Stimulated activated CD8-positive, alpha-beta memory T cell treated with anti-CD3 and anti-CD28 coated beads, Interleukin-2, amount 100 ng/mL, for 1 hour (primary cell): ENCODE measurements at places on chromosomes 2 and 18.

DNA sequence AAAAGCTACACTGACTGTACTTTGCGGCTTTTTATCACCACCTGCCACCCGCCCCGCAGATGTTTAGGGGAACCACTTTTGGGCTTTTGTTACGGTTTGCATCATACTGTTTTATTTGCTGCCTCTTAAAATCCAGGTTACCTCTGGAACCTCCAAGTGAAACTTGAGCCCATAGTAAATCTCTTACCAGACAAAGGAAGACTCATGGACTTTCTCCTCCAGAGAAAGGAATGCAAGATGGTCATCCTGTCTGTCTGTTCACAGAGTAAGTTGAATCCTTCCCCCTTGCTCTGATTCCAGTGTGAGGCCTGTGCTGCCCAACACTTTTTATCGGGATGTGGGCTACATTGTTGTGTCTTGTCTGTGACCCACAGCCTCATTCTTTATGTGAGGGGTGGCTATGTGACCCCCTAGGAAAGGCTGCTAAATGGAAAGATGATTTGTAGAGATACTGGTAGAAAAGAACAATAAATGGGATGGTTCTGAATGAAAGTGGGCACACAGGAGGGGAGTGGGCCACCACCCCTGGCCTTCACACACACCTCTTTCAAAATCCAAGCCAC is 23.3 kb downstream of the RMC1 start:
- no peak for DNase-seq

DNA sequence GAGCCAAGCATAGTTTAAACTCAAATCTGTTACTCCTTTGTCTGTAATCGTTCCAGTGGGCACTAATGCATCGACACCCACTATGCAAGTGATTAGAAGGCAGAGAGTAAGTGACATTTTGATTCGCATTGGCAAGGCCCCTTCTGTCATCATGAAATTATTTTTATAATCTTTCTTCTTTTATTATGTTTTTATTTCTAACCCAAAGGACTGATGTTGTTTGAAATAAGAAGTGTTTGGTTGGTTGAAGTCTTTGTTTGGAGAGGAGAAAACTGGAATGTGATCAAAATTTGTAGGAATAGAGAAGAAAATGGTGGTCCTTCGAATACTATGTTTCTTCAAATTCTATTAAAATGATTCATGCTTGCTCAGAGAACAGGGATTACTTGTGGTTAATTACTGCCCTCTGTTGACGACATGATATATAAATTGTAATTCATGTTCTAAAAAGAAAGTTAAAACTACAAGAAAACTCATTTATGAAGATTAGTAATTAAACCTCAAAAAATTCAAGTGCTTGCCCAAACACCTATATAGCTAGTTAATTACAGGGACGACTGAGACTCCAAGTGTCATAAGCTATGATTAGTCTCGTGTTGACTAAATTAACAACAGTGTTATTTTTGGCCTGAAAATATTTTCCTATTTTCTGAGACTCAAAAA is 26.4 kb upstream of the TFPI start:
- DNase-seq: no peak

- no peak for DNase-seq
These were observed 29.1 kb upstream of the SLC38A11 start for GRCh38 chr2:164984428-164984827.

GRCh38 chr18:67846422-67847098 is 330.0 kb upstream of the DSEL start:
- no peak for DNase-seq

DNA sequence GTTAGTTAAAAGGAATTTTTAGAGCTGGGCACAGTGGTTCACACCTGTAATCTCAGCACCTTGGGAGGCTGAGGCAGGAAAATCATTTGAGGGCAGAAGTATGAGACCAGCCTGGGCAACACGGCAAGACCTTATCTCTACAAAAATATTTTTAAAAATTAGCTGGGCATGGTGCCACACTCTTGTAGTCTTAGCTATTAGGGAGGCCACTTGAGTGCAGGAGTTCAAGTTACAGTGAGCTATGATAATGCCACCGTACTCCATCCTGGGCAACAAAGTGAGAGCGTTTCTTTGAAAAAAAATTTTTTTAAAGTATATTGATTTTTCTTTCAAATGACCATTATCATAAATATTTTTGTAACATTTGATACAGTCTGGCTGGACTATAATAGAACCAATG is 93.6 kb upstream of the FAM117B start:
- no peak for DNase-seq

- no peak for DNase-seq
These were observed 114.2 kb downstream of the DTNB start for GRCh38 chr2:25559148-25559547.

GRCh38 chr2:3324404-3325281 is 53.0 kb downstream of the EIPR1 start:
- DNase-seq: no peak

GRCh38 chr2:56127463-56128152 is 56.2 kb upstream of the CCDC85A start:
- no peak for DNase-seq

DNA sequence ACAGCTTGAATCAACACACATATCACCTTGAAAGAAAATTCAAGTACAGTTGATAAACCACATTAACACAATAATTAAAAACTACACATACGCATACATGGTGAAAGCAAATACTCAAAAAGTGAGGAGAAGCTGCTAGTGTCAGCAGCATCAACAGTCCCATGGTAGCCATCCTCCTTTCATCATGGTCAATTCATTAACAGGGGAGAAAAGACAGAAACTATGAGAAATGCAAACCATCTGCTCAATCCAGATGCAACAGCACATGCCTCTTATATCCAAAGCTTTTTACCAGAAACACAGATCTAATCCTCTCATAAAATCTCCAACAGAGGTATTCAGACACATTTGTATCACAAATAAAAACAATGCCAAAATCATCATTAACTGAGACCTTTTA is 81.9 kb upstream of the CHRNA1 start:
- DNase-seq: no peak

DNA sequence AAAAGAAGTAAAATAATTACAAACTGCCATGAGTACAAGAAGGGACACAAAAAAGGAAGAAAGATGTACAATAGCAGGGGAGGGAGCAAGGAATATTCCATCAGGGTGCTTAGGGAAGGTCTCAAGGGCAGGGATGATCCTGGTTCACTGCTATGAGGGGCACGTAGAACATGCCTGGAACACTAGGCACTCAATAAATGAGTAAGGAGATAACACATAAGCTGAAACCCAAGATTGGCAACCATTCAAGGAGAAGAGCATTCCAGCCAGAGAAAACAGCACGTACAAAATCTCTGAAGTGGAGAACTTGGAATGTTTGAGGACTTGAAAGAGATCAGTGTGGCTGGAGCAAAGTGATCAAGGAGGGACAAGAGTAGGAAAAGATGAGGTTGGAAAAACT is 103.2 kb downstream of the FAM161A start:
- DNase-seq: no peak

DNA sequence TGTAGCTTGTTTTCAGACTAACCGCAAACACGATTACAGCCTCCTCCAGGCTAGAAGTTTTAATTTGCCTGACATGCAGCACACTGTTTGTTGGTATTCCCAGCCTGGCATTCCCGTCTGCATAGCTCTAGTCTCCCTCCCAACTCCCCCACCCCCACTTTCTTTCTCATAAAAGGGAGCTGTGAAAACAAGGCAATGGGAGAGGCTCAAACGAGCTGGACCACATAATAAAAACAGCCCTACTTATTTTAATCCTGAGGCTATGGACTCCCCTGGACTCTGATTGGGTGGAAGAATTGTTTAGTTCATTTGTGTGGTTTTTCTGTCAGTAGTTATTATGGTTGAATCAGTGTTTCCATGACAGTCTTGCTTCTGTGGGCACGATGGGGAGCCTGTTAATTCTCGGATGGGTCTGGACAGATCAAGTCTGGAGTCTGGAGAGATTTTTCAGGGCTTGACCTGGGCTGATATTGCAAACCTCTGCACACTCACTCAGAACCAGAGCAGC is 1.2 kb downstream of the STON1 start:
- DNase-seq: no peak

- no peak for DNase-seq
These were observed 3.9 kb downstream of the HOXD8 start for GRCh38 chr2:176133389-176133788.

GRCh38 chr2:173968551-173968950 is 3.4 kb upstream of the SP3 start:
- no peak for DNase-seq

DNA sequence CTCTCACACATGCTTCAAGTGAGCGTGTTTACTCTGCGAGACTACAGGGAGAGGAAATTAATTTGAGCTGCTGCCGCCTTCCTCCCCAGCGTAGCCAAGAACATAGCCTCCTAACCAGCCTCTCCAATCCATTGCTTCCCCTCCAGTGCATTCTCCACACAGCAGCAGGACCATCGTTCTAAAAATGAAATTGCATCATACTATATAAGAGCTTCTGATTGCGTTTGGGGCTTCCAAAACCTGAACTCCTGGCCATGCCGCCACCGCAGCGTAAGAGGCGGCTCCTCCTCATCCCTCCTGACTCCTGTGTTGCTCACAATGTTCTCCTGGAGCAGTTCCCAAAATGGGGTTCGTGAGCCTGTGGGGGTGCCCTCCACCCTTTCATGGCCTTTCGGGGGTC is 142.1 kb downstream of the MYT1L start:
- no peak for DNase-seq

- no peak for DNase-seq
These were observed 140.2 kb upstream of the ETAA1 start for GRCh38 chr2:67256892-67257291.

DNA sequence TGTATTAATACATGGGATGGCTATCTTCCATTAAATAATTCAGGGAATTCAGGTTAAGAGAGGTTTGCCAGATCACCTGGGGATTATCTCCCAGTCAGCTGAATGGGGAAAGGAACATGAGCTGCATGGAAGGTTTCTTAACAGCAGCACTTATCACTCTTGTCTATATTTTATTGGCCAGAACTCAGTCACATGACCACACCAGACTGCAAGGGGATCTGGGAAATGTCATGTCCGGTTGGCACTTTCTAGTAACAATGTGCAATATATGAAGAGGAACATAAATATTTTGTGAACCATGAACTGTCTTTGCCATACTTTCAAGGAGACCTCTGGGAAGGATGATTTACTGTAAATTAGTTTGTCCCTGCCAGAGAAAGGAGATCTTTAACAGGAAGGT is 599.1 kb downstream of the SLC4A3 start:
- DNase-seq: no peak

DNA sequence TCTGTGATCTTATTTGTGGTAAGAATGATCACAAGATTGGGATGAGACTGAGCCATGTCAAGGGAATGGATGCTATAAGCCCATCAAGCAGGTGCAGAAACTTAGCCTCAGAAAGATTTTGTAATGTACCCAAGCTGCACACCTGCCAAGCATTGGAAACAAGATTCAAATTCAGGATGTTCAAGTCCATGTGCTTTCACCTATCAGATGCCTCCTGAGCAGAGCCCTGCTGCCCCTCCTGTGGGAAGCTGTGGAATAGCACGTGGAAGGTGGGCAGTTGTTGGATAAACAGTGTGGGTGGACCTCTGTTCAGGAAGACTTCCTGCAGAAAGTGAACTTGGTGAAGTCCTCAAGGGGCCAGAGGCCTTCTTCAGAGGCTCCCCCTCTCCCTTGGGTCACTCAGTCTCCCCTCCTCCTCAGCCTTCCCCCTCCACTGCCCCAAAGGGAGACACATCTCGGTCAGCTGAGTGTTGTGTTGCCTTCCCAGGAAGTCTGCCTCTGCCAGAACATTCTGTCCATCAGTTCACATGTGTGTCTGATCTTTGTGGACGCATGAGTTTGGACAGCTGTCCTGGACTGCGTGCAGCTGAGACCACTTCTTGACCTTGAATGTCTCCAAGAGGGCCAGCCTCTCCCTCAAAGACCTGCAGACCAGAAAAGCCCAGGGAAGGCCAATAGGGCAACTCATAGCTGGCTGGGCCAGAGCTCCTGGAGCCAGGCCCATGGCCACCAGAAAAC is 186.1 kb downstream of the INHBB start:
- DNase-seq: no peak

- no peak for DNase-seq
These were observed 1.2 kb upstream of the CHRND start for GRCh38 chr2:232524771-232525170.

DNA sequence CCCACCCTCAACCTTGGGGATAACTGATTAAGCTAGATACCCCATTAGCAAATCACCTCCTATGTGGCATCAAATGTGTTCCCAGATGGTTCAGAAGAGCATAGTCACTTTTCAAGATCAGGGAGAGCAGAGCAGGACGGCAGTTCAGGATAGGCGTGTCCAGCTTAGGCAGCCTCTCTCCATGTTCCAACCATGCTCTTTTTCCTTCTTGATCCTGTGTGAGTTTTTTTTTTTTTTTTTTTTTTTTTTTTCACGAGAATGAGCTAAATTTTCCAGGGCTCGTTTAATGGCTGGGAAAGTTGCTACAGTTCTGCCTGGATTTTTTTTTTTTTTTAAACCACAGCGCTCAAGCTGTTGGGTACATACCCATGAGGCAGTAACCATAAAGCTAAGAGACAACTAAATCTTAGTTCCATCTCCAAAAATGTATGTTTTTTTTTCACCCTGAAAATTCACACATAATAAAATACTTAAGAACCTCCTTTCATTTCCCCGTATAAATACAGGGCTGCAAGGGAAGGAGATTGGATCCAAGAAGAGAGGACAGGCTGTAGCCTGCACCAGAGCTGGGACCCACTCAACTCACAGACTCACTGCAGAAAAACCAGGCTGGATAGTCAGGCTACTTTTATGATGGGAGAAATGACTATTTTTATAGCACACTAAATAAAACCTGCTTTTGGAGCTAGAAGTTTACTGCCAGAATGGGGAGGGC is 244.3 kb downstream of the SETBP1 start:
- DNase-seq: no peak

GRCh38 chr18:48085781-48086487 is 155.5 kb upstream of the SMAD2 start:
- no peak for DNase-seq

DNA sequence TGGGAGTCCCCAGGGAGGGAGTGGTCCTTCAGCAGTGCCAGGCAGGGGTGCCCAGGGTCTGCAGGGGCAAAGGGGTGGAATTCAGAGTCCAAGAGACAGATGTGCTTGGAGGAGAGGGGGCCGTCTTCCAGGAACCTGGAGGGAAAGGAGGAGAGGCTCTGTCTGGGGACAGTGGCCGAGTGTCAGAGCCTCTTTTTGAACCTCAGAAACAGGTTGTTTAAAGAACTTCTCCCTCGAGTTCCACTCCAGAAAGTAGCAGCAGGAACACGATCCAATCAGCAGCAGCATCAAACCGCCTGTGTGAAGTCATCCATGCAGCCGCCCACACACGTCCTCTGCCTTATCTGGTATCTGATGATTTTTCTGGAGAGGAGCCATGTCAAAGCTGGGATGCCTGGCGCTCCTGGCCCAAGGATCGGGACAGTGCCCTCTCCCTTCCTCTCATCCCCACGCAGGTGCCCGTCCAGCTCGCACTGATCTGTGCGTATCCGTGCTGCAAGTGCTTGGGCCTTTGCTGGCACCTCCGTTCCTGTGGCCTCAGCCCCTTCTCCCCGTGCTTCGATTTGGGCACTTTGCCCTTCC is 205.1 kb downstream of the NDUFA10 start:
- DNase-seq: no peak

DNA sequence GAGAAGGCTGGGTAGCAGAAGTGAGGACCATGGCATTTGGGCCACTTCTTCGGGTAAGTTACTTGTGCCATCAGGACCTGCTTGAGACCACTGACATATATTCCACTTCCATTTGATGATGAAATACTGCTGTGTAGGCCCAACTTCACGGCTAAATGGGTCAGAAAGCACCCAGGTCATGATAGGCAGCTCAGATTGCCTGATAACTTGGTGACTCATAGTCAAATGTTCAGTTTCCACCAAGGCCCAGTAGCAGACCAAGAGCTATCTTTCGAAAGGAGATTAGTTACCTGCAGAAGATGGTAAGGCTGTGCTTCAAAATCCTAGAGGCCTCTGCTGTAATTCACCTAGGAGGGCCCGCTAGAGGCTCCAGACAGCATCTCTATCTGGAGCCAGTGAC is 31.8 kb upstream of the MEX3C start:
- no peak for DNase-seq
